ENCODE measurements at places on chromosomes 5 and 9.

- no peak for DNase-seq
These were observed 49.9 kb downstream of the ADAMTS12 start for GRCh38 chr5:33841891-33842290.

GRCh38 chr9:33044677-33045282 lies 19.7 kb downstream of the DNAJA1 start:
- peak; percentile 29 for DNase-seq

- no peak for DNase-seq
These were observed 8.6 kb downstream of the ZFP62 start for GRCh38 chr5:180852495-180852894.

DNA sequence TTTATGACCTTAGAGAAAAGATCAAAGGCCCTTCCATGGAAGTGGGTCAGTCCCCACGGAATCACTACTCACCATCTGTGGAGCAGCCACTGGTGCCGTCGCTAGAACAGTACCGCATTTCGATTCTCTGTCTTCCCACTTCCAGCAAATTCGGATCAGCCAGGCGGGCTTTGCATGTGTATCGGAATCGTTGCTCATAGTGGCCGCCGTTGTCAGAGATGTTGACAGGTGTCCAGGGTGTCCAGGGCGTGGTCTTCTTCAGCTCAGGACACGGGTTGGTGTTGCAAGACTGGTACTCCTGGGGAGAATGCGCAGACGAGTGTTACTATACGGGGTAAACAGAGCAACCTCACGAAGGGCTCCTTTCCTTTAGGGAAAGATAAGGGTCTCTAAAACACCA lies 479.5 kb downstream of the SEMA5A start:
- DNase-seq = no peak

- no peak for DNase-seq
These were observed 54.1 kb downstream of the ERMP1 start for GRCh38 chr9:5778805-5779204.

- no peak for DNase-seq
These were observed 1.6 kb downstream of the C5orf52 start for GRCh38 chr5:157672976-157673375.

DNA sequence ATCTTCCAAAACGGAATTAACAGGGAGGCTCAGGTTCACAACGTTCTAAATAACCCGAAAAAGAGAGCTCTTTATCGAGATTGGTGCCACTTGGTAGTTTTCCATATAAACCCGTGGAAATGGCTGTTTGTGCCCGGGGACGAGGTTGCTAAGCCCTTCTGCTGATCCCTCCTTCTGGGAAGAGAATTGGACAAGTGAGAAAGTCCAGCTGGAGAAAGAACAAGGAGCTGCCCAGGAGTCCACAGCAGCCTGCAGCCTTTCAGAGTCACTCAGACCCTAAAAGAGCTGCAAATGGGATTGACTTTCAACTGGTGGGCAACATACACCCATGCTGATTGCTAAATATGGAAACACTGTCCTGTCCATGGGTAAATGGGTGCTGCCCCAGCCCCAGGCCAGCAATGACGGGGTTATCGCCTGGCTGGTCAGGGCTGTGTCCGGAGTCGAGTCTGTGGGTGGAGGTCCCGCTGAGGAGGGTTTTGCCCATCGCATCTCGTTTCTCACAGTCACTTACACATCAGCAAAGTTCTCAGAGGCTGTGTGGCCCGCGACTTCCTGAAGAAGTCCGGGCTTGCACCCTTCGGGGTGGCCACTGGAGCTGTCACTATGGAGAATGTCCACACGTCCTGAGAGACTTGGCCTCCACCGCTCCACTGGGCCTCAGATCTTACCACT lies 40.7 kb upstream of the HSD17B3 start:
- DNase-seq = no peak
